H4 (cell line): ENCODE measurements at places on chromosomes 13 and 19.

DNA sequence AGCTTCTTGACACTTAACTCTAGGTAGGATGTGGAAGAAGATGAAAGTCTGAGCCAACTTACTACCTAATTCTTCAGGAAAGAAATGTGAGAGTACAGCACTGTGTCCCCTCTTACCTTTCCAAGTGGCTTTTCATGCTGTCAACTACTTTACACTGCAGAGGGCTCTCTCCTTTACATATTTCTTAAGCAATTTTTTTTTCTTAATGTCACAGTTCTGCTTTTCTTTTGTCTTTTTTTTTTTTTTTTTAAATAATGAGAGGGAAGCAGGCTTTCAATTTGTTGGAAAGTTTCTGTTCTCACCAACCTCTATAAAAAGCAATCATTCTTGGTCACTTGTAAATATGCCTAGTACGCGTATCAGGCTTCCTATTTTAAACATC is 212.7 kb upstream of the MIR17HG start:
- no peak for DNase-seq

DNA sequence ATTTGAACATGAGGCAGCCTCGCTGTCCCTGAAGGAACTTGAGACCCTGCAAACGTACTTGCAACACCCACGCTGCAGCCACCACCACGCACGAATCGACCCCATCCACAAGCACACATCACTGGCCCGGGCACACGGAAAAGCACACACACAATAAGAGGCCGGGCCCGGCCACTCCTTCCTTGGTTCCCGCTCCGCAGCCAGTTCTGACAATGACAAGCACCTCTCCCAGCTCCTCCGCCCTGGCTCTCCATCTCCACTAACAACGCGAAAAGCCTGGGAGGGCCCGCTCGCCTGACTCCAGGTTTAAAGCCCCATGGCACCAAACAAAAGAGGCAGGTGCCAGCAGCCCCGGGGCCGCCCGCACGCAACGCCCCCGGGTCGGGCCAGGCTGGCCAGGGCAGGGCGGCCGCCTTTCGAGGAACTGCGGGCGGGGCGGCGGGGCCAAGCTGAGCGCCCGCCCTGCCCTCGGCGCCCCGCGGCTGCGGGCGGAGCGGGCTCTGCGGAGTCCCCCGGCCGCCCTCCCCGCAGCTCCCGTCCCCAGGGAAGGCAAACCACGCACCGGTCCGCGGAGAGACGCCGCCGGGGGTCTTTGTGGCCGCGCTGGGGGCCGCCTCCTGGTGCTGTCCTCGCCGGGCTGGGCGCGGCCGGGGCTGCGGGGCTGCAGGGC is 495 bp downstream of the DCLK1 start:
- DNase-seq, result no peak

GRCh38 chr13:51556740-51557139 is 27.5 kb upstream of the WDFY2 start:
- no peak for DNase-seq

- peak; percentile 68 for DNase-seq
Measured at GRCh38 chr19:2532252-2533071, 56.5 kb downstream of the GADD45B start.

DNA sequence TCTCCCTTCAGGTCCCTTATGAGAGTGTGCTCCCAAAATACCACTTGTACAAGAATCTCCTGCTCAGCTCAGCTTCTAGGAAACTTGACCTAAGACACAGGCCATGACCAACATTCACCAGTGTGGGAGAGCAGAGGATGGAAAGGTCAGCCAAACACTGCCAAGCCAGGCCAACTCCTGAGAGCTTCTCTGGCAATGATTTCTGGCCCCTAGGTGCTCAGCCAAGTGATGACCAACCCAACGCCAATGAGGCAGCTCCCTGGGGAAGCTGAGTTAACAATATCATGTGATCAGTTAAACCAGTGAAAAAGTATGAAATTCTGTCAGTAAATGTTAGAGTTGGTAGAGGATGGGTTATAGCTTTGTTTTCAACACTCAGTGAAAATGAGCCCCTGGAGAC is 49.1 kb upstream of the FLT1 start:
- DNase-seq, result no peak

- DNase-seq, result no peak
Measured at GRCh38 chr13:52780092-52780491, 40.5 kb upstream of the CNMD start.

GRCh38 chr13:20873348-20873747 is 29.2 kb downstream of the XPO4 start:
- no peak for DNase-seq

GRCh38 chr13:77235456-77236022 is 91.4 kb downstream of the MYCBP2 start:
- DNase-seq, result no peak

- DNase-seq, result no peak
Measured at GRCh38 chr13:31067416-31068118, 94.1 kb downstream of the HSPH1 start.

DNA sequence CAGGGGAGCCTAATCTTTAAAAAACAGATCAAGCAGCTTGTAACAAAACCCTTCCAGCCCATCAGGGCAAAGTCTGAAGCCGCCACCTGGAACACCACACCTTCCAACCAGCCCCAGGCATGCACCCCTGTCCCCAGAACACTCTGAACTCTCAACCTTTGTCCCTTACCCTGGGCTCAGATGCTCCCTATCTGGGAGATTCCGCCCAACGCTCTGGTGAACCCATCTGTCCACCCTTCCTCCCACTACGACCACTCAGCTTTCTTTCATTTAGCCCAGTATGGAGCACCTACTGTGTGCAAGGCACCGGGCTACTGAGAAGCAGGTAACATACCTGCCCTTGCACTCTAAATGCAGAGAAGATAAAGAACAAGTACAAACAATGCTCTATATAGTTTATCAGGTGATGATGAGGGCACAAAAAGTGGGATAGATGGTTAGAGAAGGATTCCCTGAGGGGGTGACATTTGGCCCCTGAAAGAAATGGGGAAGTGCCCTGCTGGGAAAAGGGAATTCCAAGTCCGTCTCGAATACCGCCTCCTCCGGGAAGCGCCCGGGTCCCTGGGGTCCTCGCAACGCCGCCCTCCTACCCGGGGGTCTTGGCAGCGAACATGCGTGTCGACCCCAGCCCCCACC is 629 bp downstream of the PEPD start:
- DNase-seq, result no peak

- DNase-seq, result peak; percentile 46
Measured at GRCh38 chr13:24605923-24606372, 74.3 kb upstream of the ATP12A start.

DNA sequence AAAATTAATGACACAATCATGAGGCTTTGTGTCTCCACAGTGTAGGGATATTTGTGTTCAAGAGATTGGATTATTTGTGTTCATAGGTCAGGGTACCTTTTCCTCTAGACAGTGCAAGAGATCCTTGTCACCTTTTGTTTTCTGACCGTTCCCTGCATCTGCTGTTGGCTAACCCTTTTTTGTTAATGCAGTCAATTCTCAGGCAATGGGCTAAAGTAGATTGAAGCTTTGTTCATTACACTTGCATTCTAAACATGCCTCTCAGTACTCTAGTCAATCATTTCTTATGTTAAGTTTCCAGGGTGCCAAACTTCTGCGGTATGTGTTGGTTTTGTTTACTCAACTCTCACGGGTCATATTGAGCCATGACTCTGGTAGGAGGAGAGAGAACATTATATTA is 1.8 kb upstream of the MED4 start:
- DNase-seq, result no peak

DNA sequence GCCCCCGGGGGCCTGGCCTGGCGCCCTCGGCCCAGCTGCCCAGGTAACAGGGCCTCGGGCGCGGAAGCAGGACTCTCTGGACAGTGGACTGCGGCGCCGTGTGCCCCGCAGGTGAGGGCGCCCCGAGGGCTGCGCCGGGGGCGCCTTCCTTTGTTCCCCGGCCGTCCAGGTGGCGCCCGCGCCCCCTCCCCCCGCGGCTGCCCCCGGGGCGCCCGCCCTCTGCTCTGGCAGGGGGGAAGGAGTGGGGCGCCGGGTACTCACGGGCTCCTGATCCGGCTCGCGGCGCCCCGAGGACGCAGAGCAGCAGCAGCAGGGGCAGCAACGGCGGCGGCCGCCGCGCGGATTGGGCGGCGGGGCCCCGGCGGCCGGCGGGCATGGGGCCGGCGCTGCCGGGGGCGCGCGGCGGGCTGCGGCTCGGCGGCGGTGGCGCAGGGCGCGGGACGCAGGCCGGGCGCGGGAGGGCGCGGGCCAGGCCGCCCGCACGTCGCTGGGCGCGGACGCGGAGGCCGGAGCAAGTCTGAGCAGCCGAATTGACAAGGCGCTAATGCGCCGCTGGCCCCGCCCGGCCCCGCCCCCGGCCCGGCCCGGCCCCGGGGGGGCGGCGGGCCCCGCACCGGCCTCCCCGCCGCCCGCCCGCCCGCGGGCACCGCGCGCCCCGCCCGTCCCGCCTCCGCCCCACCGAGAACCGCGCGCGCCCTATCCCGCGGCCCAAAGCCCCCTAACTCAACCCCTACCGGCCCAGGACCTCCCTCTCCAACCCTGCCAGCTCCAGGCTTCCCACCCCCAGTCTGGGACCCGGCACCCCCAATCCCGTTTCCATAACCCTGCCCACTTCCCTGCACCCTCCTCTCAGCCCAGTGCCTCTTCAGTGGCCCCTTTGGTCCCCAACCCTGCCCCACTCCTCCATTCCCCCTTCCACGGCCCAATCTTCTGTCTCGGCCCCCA is at the start of gene CRLF1:
CRLF1 (minus strand) TSS at position 519 of the 945 bp plus-strand sequence; CDS start at position 376, 143 bp downstream.
- no peak for DNase-seq

GRCh38 chr19:48962849-48963165 is 2.3 kb upstream of the FTL start:
- DNase-seq, result no peak

DNA sequence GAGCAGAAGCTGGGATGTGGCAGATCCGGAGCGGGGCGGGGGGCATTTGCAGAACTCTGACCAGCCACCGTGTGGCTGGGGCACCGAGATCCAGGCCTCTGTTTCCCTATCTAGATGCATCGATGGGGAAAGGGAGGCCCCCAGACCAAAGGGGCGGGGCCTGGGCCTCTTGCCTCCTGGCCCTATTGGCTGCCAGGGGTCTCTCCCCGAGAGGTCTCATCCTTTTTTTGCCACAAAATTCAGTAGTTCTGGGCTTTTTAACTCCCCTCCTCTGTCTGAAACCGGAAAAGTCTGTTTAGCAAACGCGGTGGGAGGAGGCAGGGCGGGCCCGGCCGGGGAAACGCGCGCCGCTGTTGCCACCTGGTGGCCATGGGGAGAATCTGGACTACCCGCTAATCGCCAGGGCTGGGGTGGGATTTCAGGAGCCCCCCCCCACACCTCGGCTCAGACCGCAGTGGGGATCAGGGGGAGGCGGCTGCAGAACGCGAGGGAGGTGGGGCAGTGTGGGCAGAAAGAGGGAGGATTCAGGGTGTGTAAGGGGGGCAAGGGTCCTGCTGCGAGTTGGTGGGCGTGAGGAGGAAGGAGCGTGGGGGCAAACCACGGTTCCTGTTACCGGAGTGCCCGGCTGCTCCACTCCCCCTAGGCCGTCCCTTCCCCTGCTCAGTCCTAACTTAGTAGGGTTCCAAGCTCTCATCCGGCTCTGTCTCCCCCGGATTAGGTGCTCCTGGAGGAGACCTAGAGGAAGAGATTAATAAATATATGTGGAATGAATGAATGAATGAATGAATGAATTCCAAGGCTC is 28.3 kb downstream of the IL12RB1 start:
- DNase-seq, result peak; percentile 70

DNA sequence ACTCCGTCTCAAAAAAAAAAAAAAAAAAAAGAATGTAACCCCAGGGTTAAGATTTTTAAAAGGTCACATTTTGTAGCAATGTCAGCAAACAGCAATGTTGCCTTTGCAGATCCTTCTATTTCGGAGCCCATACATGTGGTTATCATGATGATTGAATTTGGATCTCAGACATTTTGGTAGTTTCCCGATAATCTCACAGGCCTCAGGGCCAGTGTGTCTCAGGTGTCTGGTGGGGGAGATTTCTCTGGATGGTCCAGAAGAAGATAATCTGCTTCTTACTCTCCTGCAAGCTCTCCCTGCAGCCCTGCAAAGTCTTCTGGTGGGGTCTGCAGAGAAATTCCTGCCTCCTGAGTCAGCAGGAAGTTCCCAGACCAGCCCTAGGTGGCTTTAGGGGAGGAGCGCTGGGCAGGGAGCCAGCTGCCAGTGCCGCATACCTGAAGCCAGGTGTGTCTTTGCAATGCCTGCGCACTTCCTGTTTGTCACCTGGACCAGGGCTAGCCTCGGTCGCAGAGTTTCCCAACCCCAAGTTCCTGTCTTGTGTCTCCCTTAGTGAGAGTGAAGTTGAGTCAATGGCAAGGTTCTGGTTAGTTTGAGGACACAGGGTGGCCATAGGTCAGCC is 1.4 kb downstream of the SH2D3A start:
- DNase-seq, result no peak

DNA sequence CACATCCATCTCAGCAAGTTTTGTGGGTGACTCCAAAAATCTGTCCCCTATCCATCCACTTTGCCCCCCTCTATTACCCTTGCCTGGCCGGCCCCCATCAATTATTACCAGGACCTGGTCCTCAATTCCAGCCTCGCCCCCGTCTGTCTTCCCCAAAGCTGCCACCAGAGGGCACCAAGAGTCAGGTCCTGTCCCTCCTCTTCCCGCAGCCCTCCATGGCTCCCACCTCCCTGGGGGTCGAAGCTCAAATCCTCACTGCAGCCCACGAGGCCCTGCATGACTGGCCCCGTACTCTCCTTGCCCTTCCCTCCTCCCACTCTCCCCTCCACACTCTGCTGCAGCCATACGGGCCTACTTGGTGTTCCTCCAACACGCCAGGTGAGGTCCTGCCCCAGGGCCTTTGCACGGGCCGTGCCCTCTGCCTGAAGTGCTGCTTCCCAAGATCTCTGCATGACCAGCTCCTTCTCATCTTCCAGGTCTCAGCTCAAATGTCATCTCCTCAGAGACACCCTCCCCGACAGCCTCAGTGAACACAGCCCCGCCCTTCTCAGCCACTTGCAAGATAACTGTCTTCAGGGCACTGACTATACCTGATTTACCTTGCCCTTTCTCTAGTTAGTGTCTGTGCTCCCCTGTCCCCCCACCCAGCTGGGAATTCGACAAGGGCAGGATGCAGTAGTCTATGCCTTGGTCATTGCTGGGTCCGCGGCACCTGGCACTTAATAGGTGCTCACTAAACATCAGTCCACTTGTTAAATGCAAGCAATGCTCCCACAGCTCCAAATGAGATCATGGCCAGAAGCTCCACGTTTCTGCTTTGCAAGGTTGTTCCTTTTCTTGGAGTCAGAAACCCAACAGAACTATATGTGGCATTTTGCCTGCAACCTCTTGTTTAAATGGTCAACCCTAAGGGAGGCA is 16.8 kb upstream of the SEMA6B start:
- DNase-seq, result peak; percentile 39

- DNase-seq, result no peak
Measured at GRCh38 chr13:43083750-43084149, 60.4 kb downstream of the DNAJC15 start.

GRCh38 chr13:19158526-19159174 is 23.0 kb downstream of the TUBA3C start:
- no peak for DNase-seq

DNA sequence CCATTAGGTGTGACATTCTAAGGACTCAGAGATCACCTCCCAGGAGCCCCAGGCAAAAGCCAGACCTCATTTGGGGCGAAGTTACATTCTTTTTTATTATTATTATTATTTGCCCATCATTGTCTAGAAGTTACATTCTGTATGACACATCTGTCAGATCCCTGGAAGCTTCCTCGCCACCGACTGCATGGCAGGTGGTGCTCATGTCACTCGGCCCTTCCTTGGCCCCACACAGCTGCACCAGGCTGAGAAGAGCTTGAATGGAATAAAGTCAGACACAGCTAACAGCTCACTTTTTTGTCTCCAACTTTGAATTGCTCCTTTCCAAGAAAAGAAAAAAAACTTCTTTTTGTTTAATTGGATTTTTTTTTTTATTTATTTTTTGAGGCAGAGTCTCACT is 41.4 kb upstream of the LDLR start:
- no peak for DNase-seq

- peak; percentile 75 for DNase-seq
Measured at GRCh38 chr19:42553292-42554045, 25.2 kb upstream of the CEACAM1 start.

GRCh38 chr13:93227280-93227877 is 772 bp downstream of the GPC6 start:
- peak; percentile 21 for DNase-seq
